Kasumi-1 (cell line): ENCODE measurements at places on chromosomes 11 and 22.

DNA sequence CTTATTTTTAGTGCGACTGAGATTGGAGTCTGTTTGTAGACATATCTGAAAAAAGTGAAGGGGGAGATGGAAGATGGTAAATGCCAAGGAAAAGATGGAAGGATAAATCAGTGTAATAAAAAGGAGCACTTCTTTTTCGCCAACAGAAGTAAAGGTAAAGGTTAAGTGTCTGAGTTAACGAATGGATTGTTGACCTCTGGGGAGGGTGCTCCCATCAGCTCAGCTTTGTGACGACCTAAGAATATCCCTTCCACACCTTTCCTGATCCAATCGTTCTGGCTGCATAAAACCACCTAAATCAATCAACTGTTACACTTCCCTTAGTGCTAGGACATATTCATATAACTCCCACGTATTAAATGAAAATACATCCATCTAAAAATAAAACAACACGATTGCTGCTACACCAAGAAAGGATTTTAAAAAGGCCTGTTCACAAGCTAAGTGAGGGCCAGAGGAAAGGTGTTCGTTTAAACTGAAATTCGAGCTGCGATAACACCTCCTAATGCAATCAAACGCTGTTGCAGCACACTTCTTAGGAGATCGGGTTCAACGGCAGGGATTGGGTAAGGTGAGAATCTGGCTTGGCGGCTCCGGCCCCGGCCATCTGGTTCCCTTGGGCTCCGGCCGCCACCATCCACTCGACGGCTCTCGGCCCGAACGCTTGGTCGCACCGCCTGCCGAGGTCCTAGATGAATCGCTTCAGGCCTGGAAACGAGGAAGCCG, 658 bp downstream of the C11orf71 start:
- DNase-seq, result peak; percentile 39

- DNase-seq, result no peak
These were observed 555.8 kb downstream of the BRD1 start for GRCh38 chr22:49271831-49272230.

DNA sequence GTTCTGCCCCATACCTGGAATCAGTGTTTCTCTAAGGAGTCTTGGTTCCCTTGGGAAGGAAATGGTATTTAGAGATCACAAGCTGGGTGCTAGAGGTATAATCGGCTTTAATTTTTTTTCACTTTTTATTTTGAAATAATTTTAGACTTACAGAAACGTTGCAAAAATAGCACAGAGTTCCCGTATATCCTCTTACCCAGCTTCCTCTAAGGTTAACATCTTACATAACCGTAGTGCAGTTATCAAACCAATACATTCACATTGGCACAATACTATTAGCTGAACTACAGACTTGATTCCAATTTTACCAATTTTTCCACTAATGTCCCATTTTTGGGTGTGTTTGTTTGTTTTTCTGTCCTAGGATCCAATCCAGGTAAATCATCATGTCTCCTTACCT, 63.8 kb downstream of the RBX1 start:
- DNase-seq, result no peak

GRCh38 chr11:93407777-93408401, 77.3 kb downstream of the DEUP1 start:
- no peak for DNase-seq

DNA sequence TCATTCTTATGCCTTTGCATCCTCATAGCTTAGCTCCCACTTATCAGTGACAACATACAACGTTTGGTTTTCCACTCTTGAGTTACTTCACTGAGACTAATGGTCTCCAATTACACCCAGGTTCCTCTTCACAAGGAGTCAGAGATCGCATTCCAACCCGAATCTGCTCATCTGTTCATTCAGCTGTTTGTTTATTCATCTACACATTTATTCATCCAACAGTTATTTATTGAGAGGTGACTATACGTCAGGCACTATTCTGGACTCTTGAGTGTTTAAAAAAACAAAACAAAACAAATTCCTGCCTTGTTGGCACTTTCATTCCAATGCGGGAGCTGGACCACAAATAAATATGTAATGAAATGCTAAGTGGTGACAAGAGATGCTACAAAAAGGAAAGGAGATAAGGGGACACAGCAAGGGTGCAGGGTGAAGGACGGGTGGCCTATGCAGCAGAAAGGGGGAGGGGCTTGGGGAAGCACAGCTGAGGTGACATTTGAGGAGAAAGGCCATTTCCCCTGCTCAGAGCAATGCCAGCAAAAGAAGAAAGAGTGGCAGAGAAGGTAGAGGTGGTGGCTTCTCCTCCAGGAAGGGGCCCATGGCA, 393.8 kb upstream of the SYN3 start:
- DNase-seq, result no peak

- peak; percentile 35 for DNase-seq
These were observed 6.9 kb downstream of the DPAGT1 start for GRCh38 chr11:119094816-119095065.

GRCh38 chr22:30763815-30764673, 69.4 kb downstream of the OSBP2 start:
- DNase-seq, result peak; percentile 83

GRCh38 chr11:6941970-6942369, 15.7 kb downstream of the ZNF215 start:
- peak; percentile 4 for DNase-seq

GRCh38 chr11:3796801-3797328, 489 bp downstream of the NUP98 start:
- DNase-seq, result no peak

DNA sequence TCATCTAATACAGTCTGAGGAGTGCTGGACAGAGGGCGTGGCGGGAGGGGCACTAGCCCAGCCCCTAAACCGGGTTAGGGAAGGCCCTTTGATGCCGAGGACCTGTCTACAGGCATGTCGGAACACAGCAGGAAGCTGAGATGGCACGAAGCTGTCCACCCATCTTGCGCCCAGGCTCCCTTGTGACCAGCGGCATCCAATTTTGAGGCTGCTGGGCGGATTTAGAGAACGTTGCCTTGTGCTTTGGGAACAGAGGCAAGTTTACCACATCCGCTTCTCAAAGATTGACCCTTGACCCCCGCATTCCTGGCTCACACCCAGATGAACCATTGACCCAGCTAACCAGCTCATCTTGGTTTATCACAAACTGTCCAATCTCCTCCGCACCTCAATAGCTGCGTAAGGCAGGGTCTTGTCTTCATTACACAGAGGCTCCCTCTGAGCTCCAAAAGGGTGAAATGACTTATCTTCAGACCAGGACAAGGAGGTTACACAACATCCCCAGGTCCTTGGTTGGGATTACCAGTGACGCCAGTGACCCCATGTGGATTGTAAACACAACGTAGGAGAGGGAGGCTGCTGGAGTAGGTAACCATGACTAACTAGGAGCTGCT, 4.5 kb downstream of the FAM83F start:
- no peak for DNase-seq

DNA sequence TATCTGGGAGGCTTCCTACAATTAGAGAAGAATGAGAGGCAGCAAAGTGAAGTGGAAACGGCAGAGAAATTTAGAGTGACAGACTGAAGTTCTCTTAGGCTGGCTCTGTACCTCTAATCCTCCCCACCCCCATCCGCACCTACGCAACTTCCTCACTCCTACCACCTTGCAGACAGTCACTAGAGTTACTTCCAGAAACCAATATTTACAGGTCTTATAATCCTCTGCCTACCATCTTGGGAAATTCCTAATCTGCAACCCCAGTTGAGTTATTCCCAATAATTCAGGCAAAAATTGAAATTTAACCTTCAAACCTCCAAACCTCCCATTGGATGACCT, 71.7 kb downstream of the PAK1 start:
- DNase-seq, result peak; percentile 14

DNA sequence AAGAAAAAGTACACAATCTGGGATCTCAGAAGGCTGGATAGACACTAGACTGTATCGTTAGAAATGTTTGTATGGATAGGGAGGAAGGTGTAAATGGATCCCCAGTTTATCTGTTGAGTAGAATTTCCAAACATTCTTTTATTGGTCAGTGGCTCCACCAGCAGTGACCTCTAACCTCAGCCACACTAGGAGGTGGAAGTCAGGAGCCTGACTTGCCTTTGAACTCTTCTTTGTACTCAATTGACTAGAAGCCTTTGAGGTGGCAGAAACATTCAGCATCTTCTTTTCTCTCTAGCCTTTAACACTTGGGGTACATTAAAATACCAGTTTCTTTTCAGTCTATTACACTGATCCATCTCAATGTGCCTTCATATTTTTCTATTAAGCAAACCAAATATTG, 39.1 kb downstream of the EXT2 start:
- DNase-seq, result no peak

DNA sequence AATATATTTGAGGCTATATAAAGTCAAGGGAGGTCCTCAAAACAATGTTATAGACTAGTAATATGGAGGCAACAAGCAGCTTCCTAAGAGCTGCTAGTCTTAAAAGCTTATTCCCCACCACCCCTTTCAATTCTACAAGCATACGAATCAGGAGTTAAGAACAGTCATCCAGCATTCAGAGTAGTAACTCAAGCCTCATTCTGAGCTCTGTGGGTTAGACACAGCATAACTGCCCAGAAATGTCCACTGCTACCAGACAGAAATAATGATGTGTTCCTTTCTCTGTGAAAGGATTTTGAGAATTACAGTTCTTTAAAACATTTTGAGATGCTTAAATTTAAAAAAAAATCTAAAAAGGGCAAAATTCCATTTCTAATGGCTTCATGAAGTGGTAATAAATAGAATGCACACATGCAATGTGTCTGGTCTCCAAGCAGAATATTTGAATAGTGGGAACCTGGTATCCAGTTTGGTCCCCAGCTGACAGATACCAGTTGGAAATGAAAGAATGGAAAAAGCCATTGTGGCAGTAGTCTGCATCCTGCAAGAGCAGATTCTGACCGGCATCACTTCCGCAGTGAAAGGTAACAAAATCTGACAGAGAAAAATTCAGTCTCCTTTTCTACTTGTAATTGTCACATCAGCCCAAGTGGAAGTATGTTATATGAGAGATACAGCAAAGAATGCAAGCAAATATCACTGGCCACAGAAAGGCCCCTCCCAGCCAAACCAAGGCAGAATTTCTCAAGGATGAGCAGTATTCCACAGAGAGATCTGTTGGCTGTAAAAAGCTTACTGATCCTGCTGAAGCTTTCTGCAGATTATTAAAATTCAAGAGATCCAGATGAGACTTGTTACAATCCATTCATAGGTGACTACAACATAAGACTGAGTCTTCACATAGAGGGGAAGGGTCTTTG, 310.8 kb upstream of the PITPNB start:
- DNase-seq, result no peak

DNA sequence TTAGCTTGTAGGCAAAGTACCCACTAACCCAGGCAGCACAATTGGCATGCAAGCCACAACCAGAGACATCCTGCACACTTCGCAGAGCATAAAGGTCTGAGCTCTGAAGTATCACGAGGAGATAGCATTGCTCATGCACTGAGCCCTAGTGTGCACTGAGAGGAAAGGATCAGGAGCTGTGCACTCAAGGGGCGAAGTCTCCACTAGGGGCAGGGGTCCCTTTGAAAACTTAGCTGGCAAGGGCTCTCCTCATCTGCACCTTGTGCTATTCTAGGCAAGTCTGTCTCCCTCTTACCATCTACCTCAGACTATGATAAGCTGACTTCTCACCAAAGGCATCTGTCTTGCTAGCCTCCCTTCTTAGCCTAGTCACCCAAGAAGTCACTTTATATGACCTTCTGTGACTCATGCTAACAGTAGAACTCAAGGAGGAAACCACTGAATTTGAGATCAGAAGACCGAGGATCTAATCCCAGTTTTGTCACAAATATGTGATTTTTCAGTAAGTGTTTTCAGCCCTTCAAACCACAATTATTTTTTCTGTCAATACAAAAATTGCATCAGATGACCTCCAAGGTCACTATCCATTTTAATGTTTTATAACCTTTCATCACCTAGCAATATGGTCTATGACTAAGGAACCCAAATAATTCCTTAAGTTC, 1078.0 kb downstream of the NTM start:
- DNase-seq, result no peak

- DNase-seq, result no peak
These were observed 308.8 kb downstream of the LUZP2 start for GRCh38 chr11:24805671-24806070.

DNA sequence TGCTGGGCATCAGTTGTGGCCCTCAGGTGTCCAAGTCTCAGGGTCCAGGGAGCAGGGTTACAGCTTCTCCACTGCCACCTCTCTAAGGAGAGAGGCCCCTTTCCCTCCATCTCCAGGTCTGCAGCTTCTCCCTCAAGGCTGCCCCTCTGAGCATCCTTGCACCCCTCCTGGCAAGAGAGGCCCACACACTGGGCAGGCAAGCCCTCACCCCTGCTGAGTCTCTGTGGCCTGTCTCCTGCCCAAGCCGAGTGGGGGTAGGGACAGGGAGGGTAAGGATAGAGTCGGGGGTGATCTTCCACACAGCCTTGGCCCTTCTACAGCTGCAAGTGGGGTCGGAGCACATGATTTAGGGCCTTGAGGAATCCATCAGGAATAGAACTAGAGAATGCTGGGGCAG, 76.6 kb downstream of the ST3GAL4 start:
- DNase-seq, result no peak

DNA sequence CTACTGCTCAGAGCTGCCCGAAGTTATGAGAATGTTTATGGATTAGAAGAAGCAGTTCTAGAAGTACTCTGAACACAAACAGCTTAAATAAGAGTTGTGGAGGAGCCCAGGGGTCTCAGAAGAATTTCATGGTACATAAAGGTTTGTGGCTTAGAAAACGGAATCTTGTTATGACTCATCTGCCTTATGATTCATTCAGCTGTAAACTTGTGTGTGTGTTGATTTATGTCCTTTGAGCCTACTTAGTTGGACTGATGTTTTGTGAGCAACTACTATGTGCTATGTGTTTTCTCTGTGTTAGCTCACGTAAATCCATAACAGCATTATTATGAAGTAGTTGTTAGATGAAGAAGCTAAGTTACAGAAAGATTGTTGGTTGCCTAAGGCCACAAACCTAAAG, 203.7 kb downstream of the PGR start:
- no peak for DNase-seq

DNA sequence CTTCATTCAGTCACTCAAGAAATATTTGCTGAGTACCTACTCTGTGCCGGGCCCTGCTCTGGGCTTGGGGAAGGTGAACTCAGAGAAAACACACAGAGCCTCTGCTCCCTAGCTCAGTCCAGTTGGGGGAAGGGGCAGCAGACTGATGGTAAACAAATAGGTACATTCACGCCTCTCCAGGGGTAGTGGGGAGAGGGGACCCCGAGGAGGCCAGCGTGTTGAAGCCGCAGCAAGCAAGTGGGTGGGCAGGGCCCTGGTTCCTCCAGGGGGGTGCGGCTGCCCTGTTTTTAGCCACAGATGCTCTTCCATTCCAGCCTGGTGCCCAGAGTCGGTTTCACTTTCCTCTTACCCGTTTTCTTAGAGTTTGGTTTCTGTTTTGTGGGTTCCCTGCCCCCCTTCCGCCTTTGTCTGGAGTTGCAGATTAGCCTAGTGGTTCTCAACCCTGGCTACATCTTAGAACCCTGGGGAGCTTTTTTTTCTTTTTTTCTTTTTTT, 8.7 kb downstream of the DRAP1 start:
- peak; percentile 41 for DNase-seq

- no peak for DNase-seq
These were observed 40.8 kb downstream of the MAP6 start for GRCh38 chr11:75627906-75628668.

GRCh38 chr11:66693356-66694055, 15.8 kb upstream of the RBM4B start:
- no peak for DNase-seq
